ENCODE measurements at places on chromosomes 12 and 14.

- no peak for DNase-seq
These were observed 1.6 kb upstream of the NDRG2 start for GRCh38 chr14:21026274-21026987.

GRCh38 chr14:60058087-60058486 is 33.6 kb upstream of the PCNX4 start:
- no peak for DNase-seq

DNA sequence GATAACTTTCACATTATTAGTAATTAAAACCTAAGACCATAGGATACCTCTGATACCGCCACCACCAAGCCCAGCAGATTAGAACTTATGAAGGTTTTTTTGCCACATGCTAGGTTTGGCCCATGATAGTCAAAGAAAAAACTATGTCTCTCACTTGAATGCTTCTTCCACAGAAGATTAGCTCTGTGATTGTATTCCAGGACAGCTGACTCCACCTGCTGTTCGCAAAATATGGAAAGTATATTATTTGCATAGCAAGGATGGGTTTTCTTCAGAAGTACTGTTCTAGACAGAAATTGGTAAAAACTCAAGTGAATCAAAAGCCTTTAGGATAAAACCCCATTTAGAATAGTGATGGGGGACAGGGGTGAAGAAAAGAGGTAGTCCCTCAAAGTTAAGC is 42.2 kb downstream of the PPFIBP1 start:
- DNase-seq, result no peak

- no peak for DNase-seq
These were observed 40.8 kb upstream of the RIC8B start for GRCh38 chr12:106733660-106734059.

- DNase-seq, result no peak
These were observed 1.6 kb upstream of the C12orf71 start for GRCh38 chr12:27083861-27084394.

- DNase-seq, result no peak
These were observed 34.6 kb upstream of the ANKRD9 start for GRCh38 chr14:102544046-102544746.

GRCh38 chr12:116891019-116891418 is 9.8 kb upstream of the HRK start:
- DNase-seq, result no peak

DNA sequence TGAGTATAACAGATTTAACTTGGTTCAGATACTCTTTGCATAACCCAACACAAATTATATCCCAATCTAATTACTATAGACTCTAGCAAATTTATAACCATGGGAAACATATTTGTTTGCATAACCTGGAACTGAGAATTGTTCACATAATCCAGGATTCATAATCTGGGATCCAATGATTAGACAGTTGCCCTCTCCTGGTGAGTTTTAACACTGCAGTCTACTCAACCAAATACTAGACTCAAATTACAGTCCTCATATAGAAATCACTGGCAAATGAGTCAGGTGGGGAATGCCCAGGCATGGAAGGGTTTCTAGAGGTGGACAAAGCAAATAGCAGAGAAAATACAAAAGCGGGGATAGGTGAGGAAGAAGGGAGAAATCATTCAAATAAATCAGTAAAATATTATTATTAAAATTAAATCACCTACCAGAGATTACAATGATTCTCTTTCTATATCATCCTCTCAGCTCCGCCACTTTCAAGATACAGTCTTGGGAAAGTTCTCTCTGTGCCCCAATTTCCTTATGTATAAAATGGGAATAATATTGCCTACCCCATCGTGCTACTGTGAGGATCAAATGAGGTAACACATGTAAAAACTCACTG is 9.4 kb downstream of the GCH1 start:
- peak; percentile 47 for DNase-seq

DNA sequence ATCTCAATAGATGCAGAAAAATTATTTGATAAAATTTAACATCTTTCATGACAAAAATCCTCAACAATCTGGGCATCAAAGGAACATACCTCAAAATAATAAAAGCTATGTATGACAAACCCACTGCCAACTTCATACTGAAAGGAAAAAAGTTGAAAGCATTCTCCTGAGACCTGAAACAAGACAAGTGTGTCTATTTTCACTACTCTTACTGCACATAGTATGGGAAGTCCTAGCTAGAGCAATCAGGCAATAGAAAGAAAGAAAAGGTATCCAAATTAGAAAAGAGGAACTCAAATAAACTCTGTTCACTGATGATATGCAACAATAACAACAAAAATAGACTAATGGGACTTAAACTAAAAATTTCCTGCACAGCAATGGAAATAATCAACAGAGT is 90.1 kb downstream of the SLCO1B1 start:
- DNase-seq, result no peak

- DNase-seq, result no peak
These were observed 19.3 kb upstream of the MED6 start for GRCh38 chr14:70619708-70620107.
